Activated CD8-positive, alpha-beta memory T cell treated with anti-CD3 and anti-CD28 coated beads for 4 hours (primary cell): ENCODE measurements at places on chromosomes 7 and 10.
A peak's percentile ranks its signal among the peaks of the same experiment; 100 is the strongest.

DNA sequence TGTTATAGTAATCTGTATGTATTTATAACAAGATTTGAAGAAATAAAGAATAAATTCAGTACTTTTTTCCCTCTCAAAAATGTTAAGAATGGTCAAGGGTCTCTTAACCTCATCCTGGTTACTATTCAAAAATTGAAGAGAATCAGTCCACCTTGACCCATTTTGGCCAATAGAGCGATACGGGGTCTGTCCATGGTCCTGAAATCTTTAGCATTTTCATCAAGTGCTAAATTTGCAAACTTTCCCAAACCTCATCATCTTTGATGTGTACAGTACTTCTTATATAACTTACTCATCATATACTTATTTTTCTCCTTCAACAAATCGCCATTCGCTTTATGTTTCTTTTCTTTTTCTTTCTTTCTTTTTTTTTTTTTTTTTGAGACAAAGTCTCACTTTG lies 23.6 kb downstream of the TMEM178B start:
- DNase-seq, result no peak

GRCh38 chr10:113572520-113573290 lies 19.9 kb downstream of the HABP2 start:
- no peak for DNase-seq

GRCh38 chr7:22082886-22083703 lies 137.4 kb upstream of the CDCA7L start:
- peak; percentile 51 for DNase-seq

DNA sequence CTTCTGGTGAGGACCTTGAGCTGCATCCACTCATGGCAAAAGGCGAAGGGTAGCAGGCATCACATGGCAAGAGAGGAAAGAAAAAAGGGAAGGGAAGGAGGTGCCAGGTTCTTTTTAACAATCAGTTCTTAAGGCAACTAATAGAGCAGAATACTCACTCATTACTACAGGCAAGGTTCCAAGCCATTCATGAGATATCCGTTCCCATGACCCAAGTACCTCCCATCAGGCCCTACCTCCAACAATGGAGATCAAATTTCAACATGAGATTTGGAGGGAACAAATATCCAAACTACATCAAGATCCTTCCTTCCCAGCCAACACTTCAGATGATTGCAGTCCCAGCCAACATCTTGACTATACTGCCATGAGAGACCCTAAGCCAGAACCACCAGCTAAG lies 38.9 kb upstream of the YAE1 start:
- no peak for DNase-seq

GRCh38 chr7:94008537-94008936 lies 4.4 kb upstream of the BET1 start:
- DNase-seq, result no peak

DNA sequence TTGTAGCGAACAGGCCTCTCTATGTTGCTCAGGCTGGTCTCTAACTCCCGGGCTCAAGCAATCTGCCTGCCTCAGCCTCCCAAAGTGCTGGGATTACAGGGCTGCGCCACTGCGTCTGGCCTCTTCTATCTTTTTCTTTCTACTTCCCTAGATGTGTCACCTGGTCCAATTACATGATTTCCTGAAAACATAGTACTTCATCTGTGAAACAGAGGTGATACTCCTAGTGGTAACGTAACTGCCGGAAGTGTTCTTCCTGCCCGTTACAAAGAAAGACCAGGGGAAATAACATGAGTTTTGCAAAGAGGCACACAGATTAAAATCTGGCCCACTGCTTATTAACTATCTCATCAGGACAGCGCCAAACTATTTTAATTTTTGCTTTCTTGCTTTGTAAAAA lies 18.4 kb upstream of the HGF start:
- no peak for DNase-seq

GRCh38 chr7:38825721-38826440 lies 83.1 kb downstream of the VPS41 start:
- DNase-seq, result no peak

DNA sequence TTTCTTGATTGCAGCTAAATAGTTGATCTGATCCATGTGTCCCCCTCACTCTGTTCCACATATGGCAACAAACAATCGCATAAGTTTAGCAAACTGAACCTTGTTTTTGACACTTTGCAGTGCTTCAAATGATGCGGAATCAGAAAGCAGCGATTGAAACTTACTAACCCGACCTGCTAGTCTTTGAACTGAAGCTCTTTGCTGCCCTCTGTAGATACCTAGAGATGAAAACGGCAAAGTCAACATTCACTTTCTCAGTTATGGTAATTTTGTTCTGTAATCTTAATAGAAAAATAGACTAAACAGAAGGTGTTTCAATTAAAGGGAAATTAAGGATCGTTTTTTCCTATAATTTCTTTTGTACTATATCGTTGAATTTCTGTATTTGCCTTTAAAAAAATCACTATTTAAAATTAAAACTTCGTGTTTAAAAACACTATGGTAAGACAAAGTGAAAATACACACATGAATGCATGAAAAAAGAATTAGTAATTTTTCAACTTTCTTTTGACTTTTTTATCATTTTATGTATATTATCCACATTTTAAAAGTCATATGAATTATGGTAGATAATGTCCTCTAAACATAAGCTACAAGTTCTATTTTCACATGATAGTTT lies 276.5 kb downstream of the MAGI2 start:
- no peak for DNase-seq

- DNase-seq, result no peak
Observed at GRCh38 chr7:142611566-142612236, 137.6 kb upstream of the PRSS1 start.

GRCh38 chr10:48523820-48524758 lies 80.8 kb downstream of the ARHGAP22 start:
- no peak for DNase-seq

DNA sequence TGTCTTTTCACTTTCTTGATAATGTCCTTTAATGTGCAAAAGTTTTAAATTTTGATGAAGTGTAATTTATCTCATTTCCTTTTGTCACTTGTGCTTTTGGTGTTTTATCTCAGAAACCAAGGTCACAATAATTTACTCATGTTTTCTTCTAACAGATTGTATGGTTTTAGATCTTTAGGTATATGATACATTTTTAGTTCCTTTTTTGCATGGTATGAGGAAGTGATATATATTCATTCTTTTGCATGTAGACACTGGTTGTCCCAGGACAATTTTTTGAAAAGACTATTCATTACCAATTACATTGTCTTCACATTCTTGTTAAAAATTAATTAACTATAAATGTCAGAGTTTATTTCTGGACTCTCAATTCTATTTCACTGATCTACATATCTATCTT lies 39.8 kb upstream of the GPR22 start:
- no peak for DNase-seq

DNA sequence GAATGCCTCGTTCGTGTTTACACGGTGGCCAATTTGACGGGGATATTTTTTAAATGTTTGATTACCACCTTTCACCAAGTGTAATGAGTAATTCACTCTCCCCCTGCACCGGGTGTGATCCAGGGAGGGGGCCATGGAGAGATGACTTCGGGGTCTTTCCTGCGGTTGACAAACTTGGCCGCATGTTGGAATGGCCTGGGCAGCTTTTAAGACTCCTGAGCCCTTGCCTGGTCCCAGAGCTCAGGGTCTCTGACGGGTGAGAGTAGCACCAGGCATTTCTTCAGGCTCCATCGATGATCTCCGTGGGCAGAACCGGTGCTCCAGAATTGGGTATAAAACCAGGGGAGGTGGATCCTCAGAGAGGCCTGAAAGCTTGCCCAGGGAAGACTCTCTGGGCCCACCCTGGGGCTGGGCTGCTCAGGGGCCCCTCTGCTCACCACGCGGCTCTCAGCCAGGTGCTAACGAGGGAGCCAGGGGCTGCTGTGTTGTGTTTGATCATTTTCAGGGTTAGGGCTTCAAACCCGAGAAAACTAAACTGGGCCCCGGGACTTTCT lies 882 bp downstream of the ZNF282 start:
- DNase-seq, result no peak

DNA sequence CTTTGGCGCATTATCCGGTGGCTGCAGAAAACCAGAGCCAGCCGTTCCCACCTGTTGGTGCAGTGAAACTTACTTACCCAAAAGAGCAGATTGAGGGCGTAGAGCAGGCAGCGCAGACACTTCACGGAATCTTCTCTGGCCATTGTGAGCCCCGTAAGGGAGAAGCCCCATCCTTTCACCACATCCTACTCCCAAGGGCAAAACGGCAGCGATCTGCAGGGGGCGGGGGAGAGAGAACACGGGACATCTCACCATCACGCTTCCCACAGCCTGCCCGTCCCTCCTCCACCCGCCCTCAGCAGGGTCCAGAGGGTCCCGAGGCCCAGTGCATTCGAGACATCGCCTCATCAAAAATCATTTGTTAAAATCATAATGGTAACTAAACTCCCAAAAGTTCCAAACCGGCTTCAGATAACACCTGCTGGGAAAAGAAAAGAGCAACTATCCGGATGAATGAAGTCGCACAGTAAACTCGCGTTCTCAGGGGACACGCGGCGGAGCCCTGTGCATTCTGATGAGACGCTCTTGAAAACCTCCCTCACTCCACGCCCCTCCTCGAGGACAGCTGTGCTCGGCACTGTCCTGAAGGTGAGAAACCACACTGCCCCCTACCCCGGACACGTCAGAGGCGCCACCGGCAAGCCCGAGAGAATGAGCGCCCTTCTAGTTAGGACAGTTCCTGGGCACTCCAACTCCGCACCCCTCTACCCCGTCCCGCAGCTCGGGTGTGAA lies 1.2 kb downstream of the TSPAN12 start:
- no peak for DNase-seq

GRCh38 chr7:155458111-155458877 lies at the start of gene EN2:
Gene EN2 (plus strand): TSS chr7:155458129. CDS start chr7:155458378, 249 bp downstream.
- no peak for DNase-seq

DNA sequence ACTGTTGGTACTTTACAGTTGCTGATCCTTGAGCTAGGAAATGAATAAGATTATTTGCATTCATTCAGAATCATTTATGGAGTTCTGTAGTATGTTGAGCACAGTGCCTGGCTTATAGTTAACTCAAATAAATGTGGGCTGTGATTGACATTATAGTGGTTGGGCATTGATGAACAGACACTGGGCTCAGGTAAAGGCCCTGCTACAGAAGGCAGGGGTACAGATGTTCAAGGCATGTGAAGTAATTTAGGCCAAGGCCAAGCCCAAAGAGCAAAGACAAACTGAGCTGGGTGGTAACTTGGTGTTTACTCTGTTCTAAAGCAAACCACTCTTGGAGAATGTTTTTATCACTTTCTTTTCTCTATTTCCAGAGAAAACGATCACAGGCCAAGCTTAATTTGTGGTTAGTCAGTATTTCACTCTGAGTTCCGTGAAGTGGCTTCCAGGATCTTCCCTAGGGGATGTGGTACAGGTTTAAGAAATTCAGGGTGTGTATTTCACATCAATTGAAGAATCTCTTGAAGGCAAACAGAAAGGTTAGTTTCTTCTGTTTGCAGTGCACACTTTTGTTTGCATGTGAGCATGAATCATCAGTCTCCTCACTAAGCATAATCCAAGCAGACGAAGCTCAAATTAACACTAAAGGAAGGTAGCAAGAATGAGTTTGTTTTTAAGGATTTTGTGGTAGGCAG lies 113.9 kb upstream of the PRR15 start:
- DNase-seq, result no peak

GRCh38 chr7:12554872-12555271 lies 15.6 kb upstream of the SCIN start:
- DNase-seq, result no peak

DNA sequence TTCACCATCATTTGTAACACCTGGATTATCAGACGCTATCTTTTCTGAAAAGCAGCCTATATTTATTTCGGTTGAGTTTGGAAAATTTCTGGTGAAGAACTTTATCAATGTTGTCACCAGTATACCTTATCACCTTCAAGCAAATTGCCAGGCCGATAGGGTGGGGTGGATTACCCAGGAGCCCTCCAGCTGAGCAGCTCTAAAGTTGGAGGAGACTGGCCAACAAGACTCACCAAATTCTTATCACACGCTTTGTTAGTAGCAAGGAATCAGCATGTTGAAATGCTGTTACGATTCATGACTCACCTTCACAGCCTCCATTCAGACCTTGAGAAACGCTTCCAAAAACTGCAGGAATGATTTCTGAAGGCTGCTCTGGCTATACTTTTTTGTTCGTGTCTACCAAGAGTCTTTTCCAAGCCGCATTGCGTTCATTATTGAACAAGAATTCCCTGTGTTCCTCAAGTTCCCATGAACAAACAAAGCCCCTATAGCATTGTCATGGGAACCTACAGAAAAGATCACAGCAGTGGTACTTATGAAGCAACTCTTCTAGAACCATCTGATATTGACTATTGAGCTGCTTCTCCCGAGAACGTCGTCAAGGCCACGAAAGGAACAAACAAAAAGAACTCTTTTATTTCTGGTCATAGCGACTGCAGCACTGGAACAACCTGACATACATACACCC lies 291.4 kb downstream of the SFMBT2 start:
- no peak for DNase-seq

DNA sequence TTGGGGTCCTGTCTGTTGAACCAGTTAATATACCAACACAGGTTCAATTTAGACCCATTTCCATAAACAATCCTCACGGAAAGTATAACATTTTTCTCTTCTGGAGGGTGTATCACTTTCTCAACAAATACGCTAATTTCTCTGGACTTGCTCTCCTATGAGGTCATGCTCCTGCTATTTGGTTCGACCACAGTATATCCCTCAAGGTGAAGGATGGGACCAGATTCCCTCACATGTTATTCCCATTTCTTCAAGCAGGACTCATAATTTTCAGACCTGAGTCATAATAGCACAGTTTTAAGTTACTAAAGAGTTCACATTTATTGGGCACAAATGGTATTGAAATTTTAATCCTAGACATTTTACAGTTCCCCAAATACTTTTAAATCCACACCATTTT lies 57.2 kb downstream of the ADAM12 start:
- no peak for DNase-seq

- no peak for DNase-seq
Observed at GRCh38 chr7:46486256-46487206, 565.5 kb upstream of the IGFBP3 start.

- DNase-seq, result no peak
Observed at GRCh38 chr10:61845196-61845949, 56.1 kb upstream of the ARID5B start.

- DNase-seq, result no peak
Observed at GRCh38 chr7:1738511-1738910, 68.4 kb downstream of the ELFN1 start.

- DNase-seq, result no peak
Observed at GRCh38 chr10:70575874-70576802, 26.4 kb downstream of the PRF1 start.

DNA sequence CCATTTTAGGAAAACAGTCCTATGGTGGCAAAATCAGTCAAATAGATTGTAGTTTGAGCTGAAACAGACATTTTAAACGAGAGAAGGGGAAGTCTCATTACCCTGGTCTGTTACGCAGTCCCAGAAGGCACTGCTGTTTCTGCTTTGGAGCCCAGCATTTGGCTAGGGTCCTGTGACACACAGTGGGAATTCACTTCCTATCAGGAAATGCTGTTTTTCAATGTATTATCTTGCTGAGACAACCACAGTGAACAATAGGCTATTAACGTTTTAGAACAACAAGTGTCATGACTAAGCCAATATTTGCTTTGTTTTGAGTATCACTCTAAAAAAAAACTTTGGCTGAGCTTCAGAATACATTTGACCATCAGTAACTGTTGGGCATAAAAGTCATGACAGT lies 74.1 kb downstream of the ADD3 start:
- no peak for DNase-seq

GRCh38 chr10:17062955-17063484 lies 66.6 kb downstream of the CUBN start:
- no peak for DNase-seq

GRCh38 chr10:1289591-1289990 lies 233.4 kb downstream of the WDR37 start:
- DNase-seq, result no peak

- no peak for DNase-seq
Observed at GRCh38 chr7:37195388-37195787, 253.3 kb downstream of the ELMO1 start.
